ENCODE measurements at places on chromosomes 2 and 18. TPM values are rescaled to one million over a fixed set of nuclear protein-coding genes. Genes with fewer than 3 reads are reported as not detected.

The ASPRV1 gene
- 0.20 TPM for total RNA-seq

The SPP2 gene
- total RNA-seq: not detected

The CPO gene
- not detected for total RNA-seq

The PJVK gene
- total RNA-seq: 1.6 TPM

The LOXHD1 gene
- total RNA-seq: not detected

The SULT1C4 gene
- total RNA-seq: not detected

The COL4A3 gene
- total RNA-seq: 0.90 TPM

The CPLX4 gene
- total RNA-seq: not detected

The PROM2 gene
- total RNA-seq: not detected

The SMYD1 gene
- total RNA-seq: not detected

The MERTK gene
- 3.1 TPM for total RNA-seq

The SH2D6 gene
- 0.66 TPM for total RNA-seq

The ASB18 gene
- total RNA-seq: not detected

The TMEM182 gene
- 4.0 TPM for total RNA-seq

The EDAR gene
- total RNA-seq: 0.11 TPM

The AMMECR1L gene
- 16.1 TPM for total RNA-seq

The KCNG2 gene
- not detected for total RNA-seq

The OTOS gene
- total RNA-seq: not detected

The NT5C1B gene
- total RNA-seq: not detected

The XIRP2 gene
- total RNA-seq: not detected

The SKOR2 gene
- not detected for total RNA-seq

The FAM110C gene
- total RNA-seq: 0.18 TPM

The HOXD11 gene
- 5.4 TPM for total RNA-seq

The RBKS gene
- total RNA-seq: 8.0 TPM

The SNED1 gene
- 1.4 TPM for total RNA-seq

The ALLC gene
- 0.11 TPM for total RNA-seq

The SLC11A1 gene
- total RNA-seq: 0.20 TPM
